ENCODE measurements at places on chromosomes 16 and 17.

DNA sequence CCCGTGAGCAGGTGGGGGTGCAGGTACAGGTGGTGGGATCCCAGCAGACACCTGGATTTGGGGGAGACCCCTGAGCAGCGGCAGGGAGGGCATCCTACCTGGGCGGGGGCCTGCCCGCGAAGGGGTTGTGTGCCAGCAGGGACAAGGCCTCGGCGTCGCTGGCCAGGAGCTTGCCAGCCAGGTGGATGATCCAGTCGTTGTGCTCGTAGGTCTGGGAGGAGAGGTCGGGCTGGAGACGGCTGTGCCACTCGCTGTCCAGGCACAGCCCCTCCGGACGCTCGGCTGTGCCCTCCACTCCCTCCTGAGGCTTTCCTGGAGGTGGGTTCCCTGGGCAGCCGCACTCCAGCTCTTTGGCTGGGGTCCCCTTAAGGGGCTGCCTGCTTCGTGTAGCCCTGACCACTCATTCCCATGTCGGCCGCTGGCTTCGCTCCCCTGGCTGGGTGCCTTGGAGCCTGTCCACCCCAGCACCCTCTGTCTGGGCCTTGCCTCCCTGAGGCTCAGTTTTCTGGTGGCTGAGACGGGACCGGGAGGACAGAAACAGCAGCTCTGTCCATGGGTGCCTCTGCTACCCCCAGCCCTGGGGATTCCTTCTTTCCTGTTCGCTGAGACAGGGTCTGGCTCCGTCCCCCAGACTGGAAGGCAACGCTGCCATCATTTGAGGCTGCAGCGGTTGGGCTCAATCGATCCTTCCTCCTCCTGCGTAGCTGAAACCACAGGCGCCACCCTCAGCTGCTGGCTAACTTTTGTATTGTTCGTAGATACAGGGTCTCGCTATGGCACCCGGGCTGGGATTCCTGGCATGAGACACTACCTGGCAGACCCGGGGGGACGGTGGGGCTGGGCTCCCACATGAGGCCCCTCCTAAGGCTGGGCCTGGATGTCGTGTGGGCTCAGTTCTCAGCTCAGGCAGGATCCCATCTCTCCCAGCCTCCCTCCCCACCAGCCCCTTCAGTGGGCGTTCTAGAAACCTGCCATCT, 68.6 kb upstream of the GNG13 start:
- peak; percentile 11 for DNase-seq

DNA sequence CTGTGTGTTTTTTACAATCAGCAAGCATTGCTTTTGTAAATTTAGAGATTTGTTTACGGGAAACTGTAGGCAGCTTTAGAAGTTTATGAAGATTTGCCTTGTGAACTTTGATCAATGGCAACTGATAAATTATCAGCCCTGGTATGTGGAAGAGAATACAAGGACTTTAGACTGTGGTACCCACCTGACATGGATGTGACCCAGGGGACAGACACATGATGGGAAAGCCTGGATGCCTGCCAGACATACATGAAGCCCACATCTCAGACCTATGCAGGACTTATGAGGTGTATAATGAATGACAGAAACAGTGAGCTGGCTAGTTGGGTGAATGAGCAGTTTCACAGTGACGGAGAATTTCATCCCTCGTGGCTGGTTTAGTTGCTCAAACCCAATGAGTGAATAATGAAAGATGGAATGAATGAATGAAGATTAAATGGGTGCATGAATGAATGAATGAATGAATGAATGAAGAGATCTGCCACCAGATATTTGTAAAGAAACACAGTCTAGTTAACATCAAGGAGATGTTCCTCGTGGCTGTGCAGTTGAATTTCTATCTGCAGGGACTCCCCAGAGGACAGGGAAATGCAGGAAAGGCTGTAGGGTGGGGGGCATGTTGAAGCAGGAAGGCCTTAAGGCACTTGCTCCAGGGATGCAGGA, 7.6 kb downstream of the TMEM92 start:
- peak; percentile 8 for DNase-seq

- DNase-seq = no peak
Observed at GRCh38 chr16:85767531-85767930, 16.6 kb upstream of the C16orf74 start.

GRCh38 chr17:6786618-6787017, 10.6 kb downstream of the FBXO39 start:
- no peak for DNase-seq

DNA sequence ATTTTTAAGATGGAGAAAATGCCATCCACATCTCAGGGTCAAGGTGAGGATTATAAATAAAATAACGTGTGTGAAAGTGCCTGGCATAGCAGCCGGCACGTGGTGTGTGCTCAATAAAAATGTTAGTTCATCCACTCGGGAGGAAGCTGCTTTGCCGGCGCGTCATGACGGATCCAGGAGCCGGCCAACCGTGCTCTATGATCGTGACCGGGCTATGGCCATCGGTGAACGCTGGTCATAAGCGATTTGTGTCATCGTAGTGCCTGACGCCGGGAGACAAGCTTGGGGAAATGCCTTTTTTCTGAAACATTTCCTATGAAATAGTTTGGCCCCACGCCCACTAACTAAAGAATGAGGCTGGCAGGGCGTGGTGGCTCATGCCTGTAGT, 74.0 kb downstream of the CMC2 start:
- peak; percentile 78 for DNase-seq

- no peak for DNase-seq
Observed at GRCh38 chr16:10500582-10500981, 79.8 kb downstream of the EMP2 start.

DNA sequence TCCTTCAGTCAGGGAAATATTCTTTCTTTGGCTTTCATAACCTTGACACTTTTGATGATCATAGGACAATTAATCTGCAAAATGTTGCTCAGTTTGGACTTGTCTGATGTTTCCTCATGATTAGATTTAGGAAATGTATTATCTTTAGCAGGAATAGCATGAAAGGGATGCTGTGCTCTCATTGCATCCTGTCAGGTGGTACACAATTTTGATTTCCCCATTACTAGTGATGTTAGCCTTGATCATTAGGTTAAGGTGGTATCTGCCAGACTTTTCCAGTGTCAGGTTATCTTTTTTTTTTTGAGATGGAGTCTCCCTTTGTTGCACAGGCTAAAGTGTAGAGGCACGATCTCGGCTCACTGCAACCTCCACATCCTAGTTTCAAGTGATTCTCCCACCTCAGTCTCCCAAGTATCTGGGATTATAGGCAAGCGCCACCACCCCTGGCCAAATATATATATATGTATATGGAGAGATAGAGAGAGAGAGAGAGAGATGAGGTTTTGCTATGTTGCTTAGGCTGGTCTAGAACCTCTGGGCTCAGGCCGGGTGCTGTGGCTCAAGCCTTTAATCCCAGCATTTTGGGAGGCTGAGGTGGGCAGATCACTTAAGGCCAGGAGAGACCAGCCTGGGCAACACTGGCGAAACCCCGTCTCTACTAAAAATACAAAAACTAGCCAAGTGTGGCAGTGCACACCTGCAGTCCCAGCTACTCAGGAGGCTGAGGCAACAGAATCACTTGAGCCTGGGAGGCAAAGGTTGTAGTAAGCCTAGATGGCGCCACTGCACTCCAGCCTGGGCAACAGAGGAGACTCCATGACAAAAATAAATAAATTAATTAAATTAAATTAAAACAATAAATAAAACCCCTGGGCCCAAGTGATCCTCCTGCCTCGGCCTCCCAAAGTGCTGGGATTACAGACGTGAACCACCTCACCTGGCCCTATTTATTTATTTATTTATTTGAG, 15.8 kb upstream of the CAVIN1 start:
- no peak for DNase-seq

DNA sequence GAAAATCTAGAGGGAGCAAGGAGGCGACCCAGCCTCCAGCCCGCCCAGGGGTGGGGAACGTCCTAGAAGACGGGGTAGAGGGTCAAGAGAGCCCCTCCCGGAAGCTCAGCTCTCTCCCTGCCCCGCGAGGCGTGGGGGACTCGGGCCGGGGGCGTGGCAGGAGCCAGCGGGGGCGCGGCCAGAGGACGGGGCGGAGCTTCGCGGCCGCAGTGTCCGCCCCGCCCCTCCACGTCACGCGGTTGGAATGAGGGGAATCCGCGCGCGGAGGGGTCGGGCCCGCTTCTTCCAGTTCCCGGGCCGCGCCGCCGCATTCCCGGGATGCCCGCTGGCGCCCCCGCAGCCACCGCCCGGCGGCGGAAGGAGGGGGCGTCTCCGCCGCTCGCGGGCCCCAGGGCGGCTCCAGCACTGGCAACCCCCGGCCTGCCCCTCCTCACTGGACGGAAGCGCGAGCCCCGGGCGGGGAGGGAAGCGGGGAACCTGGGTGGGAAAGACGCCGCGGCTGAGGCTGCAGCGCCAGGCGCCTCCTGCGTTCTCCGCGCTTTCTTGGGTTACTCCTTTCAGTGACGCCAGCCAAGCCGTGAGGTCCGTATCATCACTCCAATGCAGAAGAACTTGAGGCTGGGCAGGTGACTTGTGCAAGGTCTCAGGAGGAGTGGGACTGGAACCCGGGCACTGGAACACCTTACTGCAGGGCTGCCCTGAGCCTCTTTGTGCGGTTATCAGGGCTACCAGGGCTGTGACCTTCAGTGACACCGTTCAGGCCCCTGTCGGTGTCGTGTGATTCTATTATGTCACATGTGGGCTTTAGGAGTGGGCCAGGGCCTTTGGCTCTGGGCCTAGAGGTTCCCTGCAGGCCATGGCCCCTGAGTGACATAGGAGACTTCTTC, 4.3 kb downstream of the MYO1C start:
- DNase-seq = peak; percentile 91
